ENCODE measurements at places on chromosomes 11 and 22.

DNA sequence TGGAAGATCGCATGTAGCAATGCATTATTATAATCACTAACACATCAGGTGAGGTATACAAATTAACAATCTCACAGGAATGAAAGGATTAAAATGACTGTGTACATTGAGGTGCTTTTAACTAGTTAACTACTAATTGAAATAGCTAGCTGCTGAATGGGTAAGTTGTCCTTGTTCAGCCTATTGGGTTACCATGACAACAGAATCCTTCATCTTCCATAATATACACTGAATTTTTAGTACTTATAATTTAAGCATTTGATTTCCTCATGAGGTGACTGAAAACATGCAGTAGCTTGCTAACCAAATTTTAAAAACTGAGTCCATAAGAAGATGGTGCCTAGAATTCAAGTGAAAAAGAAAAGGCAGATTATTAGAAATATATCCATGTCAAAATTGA is 347.9 kb downstream of the FAT3 start:
- DNase-seq: no peak

- DNase-seq: no peak
These were observed 11.8 kb upstream of the BIRC3 start for GRCh38 chr11:102305352-102306047.

- DNase-seq: no peak
These were observed 129.6 kb downstream of the WNT11 start for GRCh38 chr11:76076749-76077148.

DNA sequence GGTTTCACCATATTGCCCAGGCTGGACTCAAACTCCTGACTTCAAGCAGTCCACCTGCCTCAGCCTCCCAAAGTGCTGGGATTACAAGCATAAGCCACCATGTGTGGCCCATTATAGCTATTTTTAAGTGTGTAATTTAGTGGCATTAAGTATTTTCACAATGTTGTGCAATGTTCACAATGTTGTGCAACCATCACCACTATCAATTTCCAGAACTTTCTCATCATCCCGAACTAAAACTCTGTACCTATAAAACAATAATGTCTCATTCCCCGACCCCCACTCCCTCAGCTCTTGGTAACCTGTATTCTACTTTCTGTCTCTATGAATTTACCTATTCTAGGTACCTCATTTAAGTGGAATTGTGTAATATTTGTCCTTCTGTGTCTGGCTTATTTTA is 7.5 kb downstream of the CFAP68 start:
- no peak for DNase-seq

DNA sequence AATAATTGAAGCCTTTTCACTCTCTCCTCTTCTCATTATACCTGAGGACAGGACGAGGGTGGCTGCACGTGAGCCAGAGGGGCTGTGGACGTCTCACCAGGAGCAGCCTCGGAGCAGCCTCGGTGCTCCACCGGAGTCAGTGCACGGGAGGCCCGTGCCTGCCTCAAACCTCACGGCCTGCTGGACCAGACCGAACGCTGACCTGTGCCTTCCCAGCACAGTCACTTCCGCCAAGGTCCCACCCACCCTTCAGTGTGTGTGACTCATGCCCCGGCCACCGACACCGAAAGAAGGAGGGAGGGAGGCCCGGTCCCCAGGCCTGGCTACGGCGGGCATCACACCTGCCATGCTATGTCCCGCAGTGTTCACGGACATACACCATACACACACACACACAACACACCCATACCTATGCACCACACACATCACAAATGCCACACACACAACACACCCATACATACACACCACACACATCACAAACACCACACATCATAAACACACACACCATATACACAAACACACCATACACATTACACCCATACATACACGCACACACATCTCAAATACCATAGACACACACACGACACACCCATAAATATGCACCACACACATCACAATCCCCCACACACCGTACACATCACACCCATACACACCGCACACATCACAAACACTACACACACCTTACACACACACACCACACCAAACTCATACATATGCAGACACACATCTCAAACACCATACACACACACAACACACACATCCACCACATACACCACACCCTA is 1506.5 kb downstream of the TBC1D22A start:
- DNase-seq: no peak

DNA sequence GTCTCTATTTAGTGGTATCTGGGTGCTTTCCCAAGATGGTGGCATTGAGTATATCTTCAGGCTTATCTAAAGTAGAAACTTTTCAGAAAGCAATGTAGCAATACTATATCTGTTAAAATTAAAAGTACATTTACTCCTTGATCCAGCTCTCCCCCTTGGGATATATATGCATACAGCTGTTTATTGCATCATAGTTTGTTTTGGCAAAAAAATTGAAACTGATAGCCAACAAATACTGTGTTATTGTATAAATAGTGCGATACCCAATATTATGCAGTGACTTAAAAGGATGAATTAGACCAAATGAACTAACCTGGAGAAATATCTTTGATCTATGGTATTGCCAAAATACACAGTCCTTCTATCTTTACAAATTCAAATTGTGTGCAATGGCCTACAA is 8.4 kb upstream of the OR10A3 start:
- no peak for DNase-seq

DNA sequence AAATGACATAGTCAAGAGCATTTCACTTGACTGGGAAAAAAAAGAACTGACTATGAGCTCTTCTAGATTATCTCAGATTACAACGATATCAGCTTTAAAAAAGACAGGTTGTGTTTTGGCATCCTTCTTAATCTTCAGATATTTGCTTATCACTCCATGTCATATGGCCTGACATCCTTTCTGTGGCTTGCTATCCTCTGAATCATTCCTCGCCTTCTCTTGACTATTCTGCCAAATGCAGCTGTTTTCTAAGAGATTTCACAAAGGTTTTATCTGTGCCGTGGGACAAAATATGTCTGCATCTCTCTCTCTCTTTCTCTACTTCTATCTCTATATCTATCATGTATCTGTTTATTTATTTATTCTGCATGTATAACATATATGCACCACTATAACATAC is 746.1 kb downstream of the CNTN5 start:
- DNase-seq: no peak

- peak; percentile 79 for DNase-seq
These were observed 1.8 kb downstream of the ADSL start for GRCh38 chr22:40348025-40348658.

GRCh38 chr22:20013382-20013871 is 3.2 kb downstream of the ARVCF start:
- DNase-seq: peak; percentile 82

DNA sequence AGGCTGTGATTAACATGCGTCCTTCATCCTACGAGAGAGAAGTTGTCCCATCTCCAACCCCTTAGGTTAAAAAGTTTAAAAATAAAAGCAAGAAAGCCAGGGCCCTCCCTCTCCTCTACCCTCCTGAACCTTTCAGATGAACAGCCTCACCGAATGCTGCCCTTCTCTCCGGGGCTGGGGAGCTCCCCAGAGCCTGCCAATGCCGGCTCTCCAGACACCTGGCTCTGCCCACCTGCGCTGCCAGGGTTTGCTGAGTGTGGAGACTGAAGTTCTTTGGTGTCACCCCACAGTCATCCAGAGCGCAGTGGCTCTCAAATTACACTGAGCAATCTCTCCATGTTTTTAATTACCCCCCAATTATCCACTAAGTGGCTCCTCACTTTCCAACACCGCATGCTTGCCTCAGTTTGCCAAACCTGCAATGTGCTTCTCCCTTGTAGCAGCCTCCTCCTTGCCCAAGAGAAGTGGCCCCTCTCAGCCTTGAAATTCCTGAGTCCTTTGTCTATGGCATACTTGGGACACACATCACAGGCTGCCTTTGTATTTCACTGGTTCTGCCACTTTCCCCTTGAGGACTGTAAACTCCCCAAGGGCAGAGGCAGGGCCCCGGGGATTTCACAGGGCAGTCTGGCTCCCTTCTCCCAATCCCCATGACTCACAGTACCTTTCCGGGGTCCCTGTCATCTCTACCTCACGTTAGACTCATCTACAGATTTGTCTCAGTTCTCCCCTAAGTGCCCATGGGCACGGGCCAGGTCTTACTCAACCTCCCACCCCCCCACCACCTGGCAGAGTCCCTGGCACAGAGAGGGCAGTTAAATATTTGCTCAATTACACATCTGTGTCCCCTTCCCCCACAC is 2.0 kb downstream of the MYH9 start:
- DNase-seq: no peak

DNA sequence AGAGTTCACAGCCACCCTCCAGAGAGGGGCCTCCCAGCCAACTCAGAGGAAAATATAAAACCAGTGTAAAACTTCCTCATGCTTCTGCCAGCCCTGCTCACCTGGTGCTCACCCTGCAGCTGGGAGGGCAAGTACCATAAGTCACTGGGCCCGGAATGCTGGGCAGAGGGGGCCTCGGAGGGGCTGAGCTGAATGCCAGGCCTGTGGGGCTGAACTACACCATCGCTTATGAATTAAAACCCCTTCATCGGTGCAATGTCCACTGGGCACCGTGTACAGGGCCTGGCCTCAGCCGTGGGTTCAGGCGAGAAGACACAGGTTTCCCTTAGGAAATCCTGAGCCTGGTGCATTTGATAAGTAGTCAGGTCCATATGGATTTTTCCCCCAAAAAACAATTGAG is 828.6 kb downstream of the TBC1D22A start:
- DNase-seq: no peak

DNA sequence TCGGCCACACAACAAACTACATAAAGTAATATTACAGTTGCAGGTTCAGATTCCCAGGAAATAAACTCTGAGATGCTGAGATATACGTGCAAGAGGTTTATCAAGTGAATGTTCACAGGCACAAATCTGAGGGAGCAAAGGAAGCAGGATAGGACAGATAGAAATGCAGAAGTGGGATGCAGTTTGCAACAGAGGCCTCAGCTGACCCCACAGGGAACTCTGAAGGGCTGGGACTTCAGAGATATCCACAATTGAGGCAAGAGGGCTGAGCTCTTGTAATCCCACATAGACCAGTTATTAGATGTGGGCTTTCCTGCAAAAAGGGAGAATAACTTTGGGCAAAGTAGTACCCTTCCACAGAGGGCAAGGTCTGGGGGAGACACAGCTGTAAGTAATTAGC is 25.4 kb upstream of the ARHGAP20 start:
- no peak for DNase-seq

DNA sequence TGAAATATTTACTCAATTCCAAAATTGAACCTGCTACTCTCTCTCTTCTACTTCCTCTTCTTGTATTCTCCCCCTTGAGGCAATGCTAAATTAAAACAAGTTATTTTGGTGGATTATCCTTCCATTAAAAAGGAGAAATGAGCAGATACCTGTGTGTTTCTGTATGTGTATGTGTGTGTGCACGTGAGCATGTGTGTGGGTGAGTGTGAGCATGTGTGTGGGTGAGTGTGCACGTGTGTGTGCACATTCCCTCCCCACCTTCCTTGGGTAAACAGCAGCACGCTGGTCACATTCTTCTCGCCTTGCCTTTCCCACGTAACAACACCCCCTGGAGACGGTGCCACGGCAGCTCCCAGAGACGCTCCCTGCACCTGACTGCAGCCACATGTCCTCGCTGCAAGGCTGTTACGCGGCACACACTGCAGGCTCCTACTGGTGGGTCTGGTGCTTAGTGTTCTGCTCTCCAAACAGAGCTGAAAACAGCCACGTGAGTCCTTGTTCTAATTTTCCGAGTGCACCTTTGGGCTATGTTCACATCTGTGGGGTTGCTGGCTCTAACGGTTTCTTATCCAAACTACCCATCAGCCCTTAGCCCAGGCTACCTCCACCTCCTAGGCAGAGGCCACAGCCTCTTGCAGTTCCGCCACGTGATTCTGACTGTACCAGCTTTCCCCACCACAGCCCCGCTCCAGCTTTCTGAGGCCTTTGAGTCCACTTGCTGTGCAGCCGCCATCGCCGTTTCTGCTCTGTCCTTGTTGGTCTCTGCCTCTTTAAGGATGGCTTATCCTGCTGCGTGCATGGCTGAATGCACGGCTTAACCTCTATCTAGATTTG is 123.4 kb downstream of the CTTN start:
- no peak for DNase-seq

DNA sequence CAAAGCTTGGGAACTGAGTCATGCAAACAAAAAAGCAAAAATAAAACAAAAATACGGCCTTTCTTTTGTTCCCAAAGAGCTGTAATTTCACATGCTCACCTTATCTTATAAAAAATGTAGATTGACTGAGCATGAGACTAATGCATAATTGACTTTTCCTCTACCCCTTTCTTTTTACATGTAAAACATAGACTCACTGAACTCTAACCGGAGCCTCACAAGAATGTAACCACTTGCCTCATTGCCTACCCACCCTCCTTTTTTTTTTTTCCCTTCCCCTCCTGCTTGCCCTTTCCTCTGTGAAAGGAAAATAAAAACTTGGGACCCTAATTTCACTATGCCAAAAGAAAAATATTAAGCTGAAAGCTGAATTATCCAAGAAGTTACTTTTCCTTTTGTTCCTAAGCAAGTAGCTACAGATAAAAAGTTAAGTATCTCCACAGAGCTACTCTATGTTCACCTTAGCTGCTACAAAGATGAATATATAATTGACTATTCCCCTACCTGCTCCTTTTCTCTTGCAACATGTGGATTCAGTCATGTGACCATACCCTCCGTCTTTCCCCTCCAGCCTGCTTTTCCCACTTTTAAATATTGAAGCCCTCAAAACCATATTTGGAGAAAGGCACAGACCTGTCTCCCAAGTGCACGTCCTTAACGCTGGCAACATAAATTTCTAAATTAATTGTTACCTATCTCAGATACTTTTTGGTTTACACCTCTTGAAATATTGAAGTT is 39.6 kb upstream of the WEE1 start:
- no peak for DNase-seq

GRCh38 chr22:46734830-46735453 is 3.1 kb downstream of the CERK start:
- DNase-seq: peak; percentile 51

GRCh38 chr11:101835506-101836063 is 79.2 kb upstream of the CEP126 start:
- no peak for DNase-seq

- DNase-seq: no peak
These were observed 16.0 kb upstream of the FTH1 start for GRCh38 chr11:61983419-61983818.

DNA sequence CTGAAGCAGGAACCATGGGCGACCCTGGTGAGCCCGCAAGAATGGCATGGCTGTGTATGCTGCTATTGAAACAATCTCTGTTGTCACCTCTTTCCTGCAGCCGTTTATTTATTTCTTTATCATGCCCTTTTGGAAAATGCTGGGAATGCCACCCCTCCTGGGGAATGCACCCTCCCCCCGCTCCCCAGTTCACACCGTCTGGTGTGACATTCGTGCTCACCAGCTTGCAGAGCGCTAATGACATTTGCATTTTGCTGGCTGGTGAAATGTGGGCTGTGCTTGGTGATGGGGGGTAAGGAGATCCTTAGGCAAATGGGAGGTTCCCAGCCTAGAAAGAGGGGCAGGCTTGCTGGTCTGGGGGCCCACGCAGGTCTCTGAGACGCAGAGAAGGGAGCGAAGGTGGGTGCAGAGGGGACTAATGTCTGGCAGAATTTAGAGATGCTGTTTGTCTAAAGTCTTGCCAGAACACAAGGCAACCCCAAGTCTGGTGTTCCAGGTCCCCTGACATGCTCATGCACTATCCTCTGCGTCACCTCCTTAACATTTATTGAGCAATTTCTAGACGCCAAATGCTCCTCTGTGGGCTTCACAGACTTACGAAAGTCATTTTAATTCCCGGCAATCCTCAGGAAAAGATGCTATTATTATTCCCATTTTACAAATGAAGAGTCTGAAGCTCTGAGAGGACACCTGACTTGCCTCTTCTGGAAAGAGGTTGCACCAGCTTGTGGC is 91.7 kb downstream of the TP53I11 start:
- DNase-seq: no peak

GRCh38 chr11:132456751-132457328 is 1075.5 kb downstream of the OPCML start:
- no peak for DNase-seq

GRCh38 chr22:19654338-19654987 is 59.8 kb upstream of the SEPTIN5 start:
- no peak for DNase-seq

All from common myeloid progenitor, CD34-positive (primary cell).